AG08396 (cell line): ENCODE measurements at places on chromosomes 16 and 17.

DNA sequence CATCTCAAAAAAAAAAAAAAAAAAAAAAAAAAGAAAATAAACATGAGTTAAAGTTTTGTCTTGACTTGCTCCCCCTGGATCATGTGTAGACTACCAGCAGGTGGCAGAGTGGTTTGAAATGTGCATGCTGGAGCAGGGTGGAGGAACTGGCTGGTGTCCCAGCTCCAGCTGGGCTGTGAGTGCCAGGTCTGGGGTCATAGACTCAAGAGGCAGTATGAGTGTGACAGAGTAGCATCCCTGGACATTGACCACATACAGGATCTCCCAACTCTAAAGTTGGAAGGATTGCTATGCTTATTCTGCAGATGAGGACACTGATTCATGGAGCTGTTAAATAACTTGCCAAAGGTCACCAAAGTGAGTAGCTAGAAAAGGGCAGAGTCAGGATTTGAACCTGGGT, 198.0 kb upstream of the MPHOSPH6 start:
- DNase-seq: peak; percentile 13

- no peak for DNase-seq
Observed at GRCh38 chr16:68689921-68690320, 44.8 kb downstream of the CDH3 start.

DNA sequence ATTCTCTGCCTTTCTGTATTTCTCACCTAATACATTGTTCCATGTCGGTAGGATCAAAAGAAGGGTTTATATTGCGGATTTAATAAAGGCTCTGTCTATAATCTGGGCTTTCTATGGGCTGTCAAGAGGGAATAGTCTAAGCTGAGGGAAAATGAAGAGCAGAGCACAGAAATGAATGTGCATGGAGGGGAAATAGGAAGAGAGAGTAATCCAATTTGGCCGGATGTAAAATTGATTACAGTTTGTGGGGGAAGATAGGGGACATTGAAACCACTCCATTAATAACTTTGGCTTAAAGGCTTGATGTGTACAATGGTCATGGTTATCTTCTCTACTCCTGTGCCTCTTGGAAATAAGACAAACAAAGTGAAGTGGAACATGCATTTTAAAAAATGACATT, 334.2 kb upstream of the CDH8 start:
- DNase-seq: no peak

GRCh38 chr16:82625066-82625968, 1.5 kb upstream of the CDH13 start:
- DNase-seq: no peak

DNA sequence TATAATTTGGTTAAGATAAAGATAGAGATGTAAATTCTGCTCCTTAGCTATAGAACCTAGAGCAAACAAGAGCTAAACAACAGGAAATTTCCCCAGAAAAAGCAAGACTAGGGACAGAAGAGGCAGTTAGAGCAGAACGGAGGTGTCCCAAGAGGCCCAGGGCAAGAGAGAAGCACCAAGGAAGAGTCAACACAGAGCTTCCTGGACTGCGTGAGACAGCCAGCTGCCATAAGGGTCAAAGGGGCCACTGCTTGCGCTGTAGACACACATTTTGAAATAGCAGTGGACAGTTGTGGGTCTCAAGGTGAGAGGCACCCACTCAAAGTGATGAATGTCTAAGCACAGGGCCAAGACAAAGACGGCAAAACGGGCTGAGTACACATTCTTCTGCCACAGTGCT, 156.6 kb downstream of the PARN start:
- DNase-seq: no peak

DNA sequence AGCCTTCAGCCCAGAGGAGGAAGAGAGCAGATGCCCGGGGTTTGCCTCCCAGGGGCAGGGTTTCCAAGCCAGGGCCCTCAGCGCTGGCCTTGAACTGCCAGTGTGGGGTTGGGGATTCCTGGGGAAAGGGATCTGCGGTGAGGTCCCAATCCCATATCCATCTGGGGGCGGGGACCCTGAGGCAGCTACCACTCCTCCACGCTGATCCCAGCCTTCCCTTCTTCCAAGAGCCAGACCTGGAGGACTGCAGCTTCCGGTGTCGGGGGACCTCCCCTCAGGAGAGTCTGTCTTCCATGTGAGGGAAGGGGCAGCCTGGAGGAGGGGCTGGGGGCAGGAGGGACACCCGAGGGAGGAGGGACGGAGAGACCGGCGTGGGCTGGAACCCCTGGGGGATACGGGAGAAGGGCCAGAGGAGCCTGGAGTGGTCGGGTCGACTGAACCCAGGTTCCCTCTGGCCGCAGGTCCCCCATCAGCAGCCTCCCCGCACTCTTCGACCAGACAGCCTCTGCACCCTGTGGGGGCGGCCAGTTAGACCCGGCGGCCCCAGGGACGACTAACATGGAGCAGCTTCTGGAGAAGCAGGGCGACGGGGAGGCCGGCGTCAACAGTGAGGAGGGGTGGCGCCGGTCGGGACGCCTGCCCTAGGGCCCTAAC, 10.7 kb upstream of the CISD3 start:
- no peak for DNase-seq

- DNase-seq: no peak
Observed at GRCh38 chr16:7086822-7087616, 245.6 kb upstream of the RBFOX1 start.

- DNase-seq: no peak
Observed at GRCh38 chr16:69411064-69411985, 13.1 kb upstream of the CYB5B start.

DNA sequence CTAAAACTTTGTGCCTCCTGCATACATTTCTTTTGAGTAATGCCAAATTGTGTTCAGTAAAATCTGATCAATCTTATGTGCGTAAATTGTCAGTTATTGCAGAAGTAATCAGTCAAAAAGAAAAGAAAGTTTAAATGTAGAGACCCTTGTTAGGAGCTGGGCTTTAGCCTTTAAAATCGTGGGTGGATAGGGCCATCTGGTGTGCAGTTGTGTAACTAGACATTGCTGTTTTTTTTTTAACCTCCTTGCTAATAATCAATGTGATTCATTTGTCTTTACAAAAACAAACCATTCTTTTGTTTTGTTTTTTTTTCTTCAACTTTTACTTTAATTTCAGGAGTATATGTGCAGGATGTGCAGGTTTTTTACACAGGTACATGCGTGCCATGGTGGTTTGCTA, 5.3 kb upstream of the WWOX start:
- DNase-seq: no peak

DNA sequence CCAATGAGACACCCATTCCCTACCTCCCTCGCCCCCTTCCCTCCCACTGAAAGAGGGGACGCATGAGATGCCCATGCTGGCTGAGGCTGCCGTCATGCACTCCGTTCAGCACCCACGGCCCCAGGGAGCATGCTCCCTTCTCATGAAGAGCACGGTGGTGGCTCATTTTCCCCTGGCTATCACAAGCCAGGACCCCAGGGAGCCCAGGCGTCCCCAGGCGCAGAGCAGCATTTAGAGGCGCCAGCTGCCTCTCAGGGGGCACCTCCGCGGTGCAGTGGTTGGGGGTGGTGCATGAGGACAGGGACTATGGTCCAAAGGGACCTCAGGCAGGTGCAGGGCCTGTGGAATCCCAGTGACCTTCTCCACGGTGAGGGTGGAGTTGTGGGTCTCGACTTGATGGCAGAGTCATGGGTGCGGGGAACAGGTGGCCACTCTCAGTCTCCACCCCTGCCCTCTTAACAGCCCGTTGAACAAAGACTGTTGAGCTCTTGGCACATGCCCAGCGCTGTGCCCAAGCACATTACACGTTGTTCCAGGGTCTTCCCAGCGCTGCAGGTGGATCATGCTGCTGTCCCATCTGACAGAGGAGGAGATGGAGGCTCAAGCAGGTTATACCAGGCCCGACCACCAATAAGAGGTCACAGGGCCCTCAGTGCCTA, 13.6 kb downstream of the KIF19 start:
- no peak for DNase-seq

DNA sequence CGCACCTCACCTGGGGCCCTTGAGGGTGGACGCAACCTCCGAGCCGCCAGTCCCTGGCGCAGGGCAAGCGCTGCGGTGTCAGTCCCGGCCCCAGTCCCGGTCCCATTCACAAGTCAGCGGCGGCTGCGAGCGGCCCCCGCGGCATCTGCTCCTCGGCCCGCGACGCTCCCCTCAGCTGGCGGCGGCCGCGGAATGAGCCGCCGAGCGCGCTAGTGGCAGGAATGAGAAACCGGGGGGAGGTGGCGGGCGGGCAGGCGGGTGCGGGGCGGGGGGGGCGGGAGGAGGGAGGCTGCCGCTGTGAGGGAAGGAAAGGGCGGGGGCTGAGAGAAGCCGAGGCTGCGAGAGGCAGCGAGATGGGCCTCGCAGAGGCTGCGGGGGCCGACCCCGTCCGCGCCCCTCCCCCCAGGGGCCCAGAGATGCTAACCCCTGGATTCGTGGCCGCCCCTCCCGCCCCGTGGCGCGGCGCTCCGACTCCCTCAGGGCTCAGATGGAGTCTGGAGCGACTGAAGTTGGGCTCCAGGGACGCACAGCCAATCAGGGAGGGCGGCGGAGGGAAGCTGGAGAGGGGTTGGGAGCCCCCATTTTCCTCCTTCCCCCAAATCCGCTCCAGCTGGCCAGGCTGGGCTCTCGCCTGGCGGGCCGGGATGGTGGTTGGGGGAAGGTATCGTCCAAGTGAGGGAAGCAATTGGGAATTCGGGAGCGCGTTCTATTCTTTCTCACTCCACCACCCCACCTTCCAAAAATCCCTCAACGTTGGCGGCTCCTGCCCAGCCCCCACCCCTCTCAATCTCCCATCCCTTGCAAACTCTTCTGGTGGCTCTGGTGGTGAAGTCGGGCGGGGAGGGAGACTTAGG, at the start of gene CDH11:
Gene CDH11, minus strand, starts transcription at position 194 of the 854 bp plus-strand sequence. CDS start 117,194 bp downstream, outside the sequence.
- peak; percentile 87 for DNase-seq

- DNase-seq: no peak
Observed at GRCh38 chr16:86059253-86060171, 160.6 kb downstream of the IRF8 start.

GRCh38 chr17:27666831-27667560, 36.0 kb downstream of the LGALS9 start:
- no peak for DNase-seq

DNA sequence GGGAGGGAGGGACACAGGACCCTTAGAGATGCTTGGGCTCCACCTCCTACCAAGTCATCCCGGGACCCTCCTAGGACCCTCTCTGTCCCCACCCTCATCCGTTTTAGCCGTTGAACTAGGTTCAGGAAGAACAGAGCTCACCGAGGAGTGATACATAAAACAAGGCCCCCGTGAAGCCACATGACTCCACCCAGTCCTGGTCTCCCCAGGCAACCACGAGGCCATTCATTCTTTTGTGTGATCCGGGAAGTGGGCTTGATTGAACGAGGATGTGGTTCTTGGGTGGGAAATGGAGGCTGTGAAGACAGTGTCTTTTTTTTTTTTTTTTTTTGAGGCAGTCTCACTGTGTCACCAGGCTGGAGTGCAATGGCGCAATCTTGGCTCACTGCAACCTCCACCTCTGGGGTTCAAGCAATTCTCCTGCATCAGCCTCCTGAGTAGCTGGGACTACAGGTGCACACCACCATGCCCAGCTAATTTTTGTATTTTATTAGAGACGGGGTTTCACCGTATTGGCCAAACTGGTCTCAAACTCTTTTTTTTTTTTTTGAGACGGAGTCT, 14.8 kb downstream of the TRARG1 start:
- no peak for DNase-seq

GRCh38 chr17:5888811-5889210, 181.4 kb upstream of the WSCD1 start:
- no peak for DNase-seq
